ENCODE measurements at places on chromosomes 12 and 14. TPM values are rescaled to one million over a fixed set of nuclear protein-coding genes. Genes with fewer than 3 reads are reported as not detected.
A peak's percentile ranks its signal among the peaks of the same experiment; 100 is the strongest.

- DNase-seq: no peak
- no peak overlapping the region for H3K27ac ChIP-seq
Measured at GRCh38 chr14:75723716-75724115, 62.7 kb downstream of the TTLL5 start.

GRCh38 chr12:9363145-9363544 is 154.9 kb upstream of the PZP start:
- peak; percentile 43 for DNase-seq
- peaks cover 2% of the 10 kb centered on the region for H3K36me3 ChIP-seq
- peaks cover 53% of the 10 kb centered on the region for H3K27me3 ChIP-seq
- peak overlapping the region; percentile 75 for H3K27ac ChIP-seq

GRCh38 chr14:60553808-60554207 is 44.9 kb downstream of the SIX6 start:
- H3K4me3 ChIP-seq: no peak overlapping the region
- H3K4me1 ChIP-seq: no peaks in the 10 kb centered on the region
- no peak for DNase-seq
- peaks cover under 1% of the 10 kb centered on the region for H3K36me3 ChIP-seq
- H3K27ac ChIP-seq: no peak overlapping the region

The TAS2R46 gene
- 0.72 TPM for total RNA-seq

DNA sequence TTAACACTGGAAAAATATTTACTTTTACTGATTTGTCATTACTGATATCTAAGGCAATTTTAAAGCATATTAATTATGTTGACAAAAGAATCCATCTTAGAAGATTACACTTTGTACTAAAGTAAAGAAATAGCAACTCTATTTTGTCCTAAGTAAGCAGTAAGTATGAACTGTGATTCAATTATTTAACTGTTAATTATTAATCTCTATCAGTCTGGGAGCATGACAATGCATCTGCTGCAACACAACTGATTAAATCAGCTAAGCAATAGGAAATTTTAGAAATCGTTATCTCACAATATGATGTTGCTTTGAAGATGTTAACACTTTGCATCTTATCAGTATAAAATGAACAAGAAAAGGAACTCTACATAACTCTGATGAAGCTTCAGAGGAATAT is 172.3 kb downstream of the DPY19L2 start:
- no peak overlapping the region for H3K27ac ChIP-seq
- H3K36me3 ChIP-seq: no peaks in the 10 kb centered on the region
- no peaks in the 10 kb centered on the region for H3K4me1 ChIP-seq
- no peaks in the 10 kb centered on the region for H3K27me3 ChIP-seq
- no peak overlapping the region for H3K4me3 ChIP-seq

The DLST gene
- total RNA-seq: 183 TPM

The NOVA1 gene
- 0.44 TPM for total RNA-seq

- peaks cover 7% of the 10 kb centered on the region for H3K36me3 ChIP-seq
- no peak overlapping the region for H3K27ac ChIP-seq
- no peak overlapping the region for H3K4me3 ChIP-seq
- H3K4me1 ChIP-seq: peaks cover 41% of the 10 kb centered on the region
Measured at GRCh38 chr12:76450690-76451089, 102.5 kb upstream of the BBS10 start.

GRCh38 chr14:22753586-22753985 is 12.9 kb upstream of the OXA1L start:
- H3K36me3 ChIP-seq: no peaks in the 10 kb centered on the region
- H3K4me3 ChIP-seq: no peak overlapping the region
- peaks cover 17% of the 10 kb centered on the region for H3K4me1 ChIP-seq

DNA sequence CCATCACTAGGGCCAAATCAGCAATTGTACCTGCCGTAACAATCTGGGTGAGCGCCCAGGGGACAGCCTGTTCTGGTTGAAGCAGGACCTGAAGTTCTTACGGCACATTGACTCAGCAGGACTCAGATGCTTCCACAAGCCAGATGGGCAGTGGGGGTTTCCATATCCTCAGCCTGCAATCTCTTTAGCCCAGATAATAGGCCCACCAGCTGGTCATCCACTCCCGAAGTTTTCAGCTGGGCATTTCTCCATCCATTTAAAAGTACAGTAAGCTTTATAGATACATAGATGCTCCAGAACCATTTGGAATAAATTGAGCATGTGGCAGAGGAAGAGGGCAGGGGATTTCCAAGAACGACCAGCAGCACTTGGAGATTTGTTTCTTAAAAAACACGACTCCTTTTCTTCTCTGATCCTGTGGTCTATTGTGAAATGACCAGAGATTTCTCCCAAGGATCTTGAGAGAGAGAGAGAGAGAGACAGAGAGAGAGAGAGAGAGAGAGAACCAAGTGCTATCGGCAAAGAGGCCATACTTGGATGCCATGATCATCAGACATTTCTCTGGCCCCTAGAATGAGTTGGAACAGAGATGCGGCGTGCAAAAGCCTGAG is 74.8 kb upstream of the PLXNC1 start:
- H3K4me3 ChIP-seq: no peak overlapping the region
- no peaks in the 10 kb centered on the region for H3K36me3 ChIP-seq
- H3K27ac ChIP-seq: no peak overlapping the region
- DNase-seq: no peak
- H3K27me3 ChIP-seq: peaks cover 10% of the 10 kb centered on the region

The DHRS4 gene
- total RNA-seq: 24.4 TPM

DNA sequence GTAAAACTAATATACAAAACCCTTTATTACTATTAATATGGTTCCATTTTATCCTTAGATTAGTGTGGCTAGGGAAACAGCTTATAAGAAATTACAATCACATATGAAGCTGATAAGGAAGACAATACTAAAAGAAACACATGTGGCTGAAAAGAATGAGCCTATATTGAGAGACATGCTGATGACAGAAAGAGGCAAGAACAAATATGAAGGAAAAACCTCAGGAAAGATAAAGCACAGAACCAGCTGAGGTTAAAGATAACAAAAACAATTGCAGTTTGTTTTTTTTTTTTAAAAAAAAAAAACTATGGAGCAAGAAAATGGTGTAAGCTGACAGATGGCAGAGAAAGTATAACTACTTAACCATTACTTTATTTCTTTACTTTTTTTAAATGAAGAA is 69.2 kb upstream of the OSBPL8 start:
- H3K27me3 ChIP-seq: no peaks in the 10 kb centered on the region
- no peaks in the 10 kb centered on the region for H3K4me1 ChIP-seq
- no peaks in the 10 kb centered on the region for H3K36me3 ChIP-seq
- no peak overlapping the region for H3K4me3 ChIP-seq

DNA sequence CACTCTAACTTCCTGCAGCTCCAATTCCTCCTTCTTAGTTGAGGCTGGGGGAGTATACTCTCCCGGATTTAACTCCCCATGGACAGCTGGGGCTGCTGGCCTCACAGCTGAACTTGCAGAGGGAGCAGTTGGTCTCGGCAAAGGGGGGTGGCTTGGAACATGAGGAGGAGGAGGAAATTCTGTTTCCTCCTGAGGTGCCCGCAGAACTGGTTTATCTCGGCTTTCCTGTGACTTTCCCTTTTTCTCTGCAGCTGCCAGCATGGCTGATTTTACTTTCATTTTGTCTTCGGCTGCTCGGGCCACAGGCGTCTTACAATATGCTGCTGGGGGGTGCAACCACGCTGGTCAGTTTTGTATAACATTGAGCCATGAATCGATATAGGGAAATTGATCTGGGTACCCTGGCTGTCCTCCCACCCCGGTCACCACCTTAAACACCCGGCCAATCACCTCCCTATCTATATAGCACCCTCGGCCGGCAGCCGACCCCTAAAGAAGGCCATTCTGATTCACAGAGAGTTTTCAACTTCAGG is 1317.6 kb downstream of the TMEM121 start:
- H3K4me1 ChIP-seq: peaks cover 41% of the 10 kb centered on the region
- peak overlapping the region; percentile 81 for H3K27ac ChIP-seq
- H3K4me3 ChIP-seq: peak overlapping the region; percentile 85

DNA sequence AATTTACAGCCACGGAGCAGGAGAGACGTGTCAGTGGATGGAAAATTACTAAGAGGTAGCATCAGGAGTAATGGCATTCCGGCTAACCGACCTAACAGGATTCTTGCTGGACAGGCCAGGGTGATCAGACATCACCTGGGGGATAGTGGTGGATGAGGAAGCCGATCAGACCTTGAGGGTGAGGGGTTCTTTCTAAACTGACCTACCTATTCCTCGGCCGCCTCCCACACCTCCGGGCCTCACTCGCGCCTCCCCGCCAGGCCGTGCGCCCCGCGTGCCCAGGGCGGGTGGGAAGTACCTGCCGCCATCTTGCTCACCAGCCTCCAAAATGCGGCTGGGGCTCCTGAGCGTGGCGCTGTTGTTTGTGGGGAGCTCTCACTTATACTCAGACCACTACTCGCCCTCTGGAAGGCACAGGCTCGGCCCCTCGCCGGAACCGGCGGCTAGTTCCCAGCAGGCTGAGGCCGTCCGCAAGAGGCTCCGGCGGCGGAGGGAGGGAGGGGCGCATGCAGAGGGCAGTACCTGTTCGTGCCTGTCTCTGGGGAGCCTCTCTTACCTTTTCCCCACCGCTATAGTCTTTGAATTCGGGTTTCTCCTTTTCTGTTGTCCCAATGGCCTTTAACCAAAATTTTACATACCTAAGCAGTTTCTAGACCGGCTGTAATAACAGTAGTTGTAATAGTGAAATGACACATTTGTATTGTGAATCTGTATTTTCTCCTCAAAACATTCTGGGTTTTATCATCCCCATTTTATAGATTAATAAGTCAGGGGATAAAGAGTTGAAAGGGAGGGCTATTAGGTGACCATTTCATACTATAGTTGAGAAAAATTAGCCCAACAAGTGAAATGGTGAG is at the start of gene TMPRSS12:
Gene TMPRSS12 (plus strand): TSS at position 290 of the 857 bp plus-strand sequence. CDS start 39 bp downstream, at position 329.
- H3K27me3 ChIP-seq: peaks cover 10% of the 10 kb centered on the region
- H3K4me1 ChIP-seq: no peaks in the 10 kb centered on the region
- no peak for DNase-seq
- peak within 1 kb of the TSS; percentile 27 for H3K4me3 ChIP-seq

The CCDC175 gene
- total RNA-seq: not detected

The KIF21A gene
- 26.4 TPM for total RNA-seq

DNA sequence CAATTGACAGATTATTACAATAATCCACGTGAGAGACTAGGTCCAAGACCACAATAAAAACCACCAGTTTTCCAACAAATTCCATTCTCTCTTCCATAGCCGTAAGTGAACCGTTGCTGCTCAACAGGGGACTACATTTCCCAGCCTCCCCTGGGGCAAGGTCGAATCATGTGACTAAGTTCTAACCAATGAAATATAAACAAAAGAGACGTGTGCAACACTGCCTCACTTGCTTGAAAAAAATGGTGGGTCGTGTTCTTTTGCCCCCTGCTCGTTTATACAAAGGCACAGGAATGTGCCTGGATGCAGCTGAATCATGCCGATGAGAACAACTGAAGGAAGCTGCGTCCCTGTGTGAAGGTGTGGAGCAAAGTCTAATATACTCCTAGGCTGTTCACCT is 51.1 kb downstream of the HSPB8 start:
- no peak overlapping the region for H3K4me3 ChIP-seq
- DNase-seq: no peak
- no peaks in the 10 kb centered on the region for H3K4me1 ChIP-seq
- peaks cover 15% of the 10 kb centered on the region for H3K27me3 ChIP-seq

DNA sequence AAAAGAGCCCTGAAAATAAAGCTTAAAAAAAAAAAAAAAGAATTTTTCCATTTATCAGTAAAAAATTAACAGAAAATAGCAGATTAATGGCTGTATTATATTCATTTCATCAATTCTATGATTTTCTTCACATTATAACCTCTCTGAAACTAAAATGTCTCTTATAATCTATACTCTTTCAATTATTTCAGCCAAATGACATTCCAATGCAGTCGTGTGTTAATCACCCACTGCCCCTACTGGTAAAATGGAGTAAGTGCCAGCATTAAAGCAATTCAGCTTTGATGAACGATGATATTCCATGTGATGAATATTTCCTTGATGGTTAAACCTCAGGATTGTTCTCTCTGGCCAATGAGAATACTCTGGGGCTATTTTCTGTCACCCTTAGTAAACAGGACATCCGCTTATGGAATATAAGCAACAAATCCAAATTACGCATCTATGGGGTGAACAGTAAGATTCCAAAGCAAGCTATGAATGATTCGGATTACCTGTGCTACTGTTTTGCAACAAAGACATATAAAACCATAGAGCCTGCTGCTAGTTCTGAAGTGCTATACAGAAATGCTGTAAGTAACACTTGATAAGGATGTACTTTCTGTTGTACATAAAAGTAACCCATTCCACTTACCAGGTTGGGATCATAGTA is 20.3 kb upstream of the SYCP3 start:
- no peak for DNase-seq
- H3K4me1 ChIP-seq: no peaks in the 10 kb centered on the region
- peaks cover 6% of the 10 kb centered on the region for H3K36me3 ChIP-seq
- H3K4me3 ChIP-seq: no peak overlapping the region

The DBX2 gene
- not detected for total RNA-seq

- DNase-seq: no peak
- peaks cover 10% of the 10 kb centered on the region for H3K36me3 ChIP-seq
- H3K4me1 ChIP-seq: peaks cover 46% of the 10 kb centered on the region
- no peaks in the 10 kb centered on the region for H3K27me3 ChIP-seq
Measured at GRCh38 chr14:50012644-50013043, 103.7 kb downstream of the VCPKMT start.

- DNase-seq: no peak
- no peaks in the 10 kb centered on the region for H3K27me3 ChIP-seq
- H3K27ac ChIP-seq: no peak overlapping the region
- H3K4me3 ChIP-seq: no peak overlapping the region
Measured at GRCh38 chr12:106364261-106364660, 6.7 kb downstream of the POLR3B start.

The CEP83 gene
- total RNA-seq: 26.3 TPM

DNA sequence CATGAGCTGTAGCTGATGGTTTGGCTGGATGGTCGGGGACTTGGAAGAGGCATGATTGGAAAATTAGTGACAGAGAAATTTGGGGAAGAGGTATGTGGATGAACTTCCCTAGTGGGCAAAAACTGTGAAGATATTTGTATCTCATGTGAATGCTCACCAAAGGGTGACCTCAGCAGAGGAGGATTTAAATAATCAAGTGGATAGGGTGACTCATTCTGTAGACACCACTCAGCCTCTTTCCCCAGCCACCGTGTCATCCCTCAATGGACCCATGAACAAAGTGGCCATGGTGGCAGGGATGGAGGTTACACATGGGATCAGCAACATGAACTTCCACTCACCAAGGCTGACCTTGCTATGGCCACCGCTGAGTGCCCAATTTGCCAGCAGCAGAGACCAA is 60.8 kb upstream of the KRAS start:
- no peak overlapping the region for H3K27ac ChIP-seq
- no peak for DNase-seq
- H3K4me3 ChIP-seq: no peak overlapping the region
- no peaks in the 10 kb centered on the region for H3K36me3 ChIP-seq
- H3K4me1 ChIP-seq: no peaks in the 10 kb centered on the region
- H3K27me3 ChIP-seq: no peaks in the 10 kb centered on the region

All from activated T-cell treated with anti-CD3 and anti-CD28 coated beads, Interleukin-2, amount 50 U/mL, for 72 hours (primary cell).